Hepatic stellate cell (primary cell): ENCODE measurements at places on chromosomes 12 and 14.

GRCh38 chr12:132158677-132159554 is 14.7 kb downstream of the NOC4L start:
- no peak for DNase-seq

DNA sequence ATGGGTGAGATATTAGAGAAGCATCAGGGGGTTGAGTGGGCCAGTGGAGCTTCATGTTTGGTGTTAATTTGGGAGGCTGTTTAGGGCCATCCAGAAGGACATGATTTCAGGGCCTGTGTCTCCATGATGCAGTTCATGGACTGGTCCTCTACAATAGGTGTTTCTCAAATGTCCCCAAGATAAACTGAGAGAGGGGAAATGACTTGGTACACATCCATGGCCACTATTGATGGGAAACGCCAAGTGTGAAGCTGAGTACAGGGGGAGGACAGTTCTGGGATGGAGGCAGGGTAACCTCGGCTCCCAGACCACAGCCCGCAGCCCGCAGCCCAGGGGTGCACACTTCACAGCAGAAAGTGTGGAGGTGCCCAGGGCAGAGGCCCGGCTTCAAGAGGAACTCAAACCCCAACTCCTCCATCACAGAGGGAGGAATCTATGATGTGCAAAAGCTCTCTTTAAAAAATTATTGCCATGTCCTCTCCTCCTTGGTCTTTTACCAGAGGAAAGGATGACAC is 33.3 kb downstream of the CACNA2D4 start:
- DNase-seq = no peak

DNA sequence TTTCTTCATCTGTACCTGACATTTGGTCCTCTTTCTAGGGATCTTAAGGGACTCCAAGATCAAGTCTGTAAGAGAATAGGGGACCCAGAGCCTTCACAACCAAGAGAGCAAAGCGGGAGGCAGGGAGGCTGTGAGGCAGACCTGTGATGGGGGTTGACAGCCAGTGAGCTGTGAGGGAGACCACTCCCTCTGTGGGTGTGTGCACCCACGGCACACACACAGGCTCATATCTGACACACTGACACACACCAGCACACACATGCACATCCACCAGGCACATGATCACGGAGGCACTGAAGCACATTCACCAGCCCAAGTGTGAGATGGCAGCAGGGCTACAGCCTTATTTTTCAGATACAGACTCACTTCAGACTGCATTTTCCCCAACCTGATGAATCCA is 55.2 kb downstream of the SPTB start:
- no peak for DNase-seq

DNA sequence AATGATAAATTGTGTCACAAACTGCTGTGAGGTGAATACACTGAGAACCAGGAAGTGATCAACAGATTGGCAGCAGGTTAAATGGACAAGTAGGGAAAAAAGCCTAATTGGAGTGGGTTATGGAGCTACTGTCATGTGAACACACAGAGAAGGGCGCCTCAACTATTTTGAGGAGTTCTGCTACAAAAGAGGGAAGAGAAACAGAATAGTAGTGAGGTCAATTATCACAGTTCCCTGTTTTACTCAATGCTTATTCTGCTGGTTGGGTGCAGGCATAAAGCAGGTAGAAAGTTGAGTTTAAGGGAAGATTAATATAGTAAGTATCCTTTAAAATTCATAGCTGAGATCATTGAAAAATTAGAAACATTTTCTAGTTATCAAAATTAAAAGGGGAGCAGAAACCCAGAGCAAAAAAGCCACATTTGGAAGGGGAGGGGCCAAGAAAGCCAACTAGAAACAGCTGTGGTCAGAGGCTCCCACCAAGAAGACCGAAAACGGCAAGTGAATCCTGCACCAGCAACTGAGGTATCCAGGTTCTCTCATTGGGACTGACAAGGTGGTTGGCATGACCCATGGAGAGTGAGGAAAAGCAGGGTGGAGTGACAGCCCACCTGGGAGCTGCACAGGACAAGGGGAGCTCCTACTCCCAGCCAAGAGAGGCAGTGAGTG is 105.7 kb downstream of the ZC3H14 start:
- no peak for DNase-seq

- DNase-seq = no peak
Measured at GRCh38 chr14:101727611-101728366, 33.7 kb upstream of the PPP2R5C start.

- peak; percentile 33 for DNase-seq
Measured at GRCh38 chr14:36373982-36374673, 53.7 kb upstream of the MBIP start.

GRCh38 chr12:87428701-87429277 is 600.4 kb downstream of the C12orf50 start:
- DNase-seq = peak; percentile 6

- DNase-seq = no peak
Measured at GRCh38 chr12:75890141-75890540, 141.4 kb downstream of the PHLDA1 start.

DNA sequence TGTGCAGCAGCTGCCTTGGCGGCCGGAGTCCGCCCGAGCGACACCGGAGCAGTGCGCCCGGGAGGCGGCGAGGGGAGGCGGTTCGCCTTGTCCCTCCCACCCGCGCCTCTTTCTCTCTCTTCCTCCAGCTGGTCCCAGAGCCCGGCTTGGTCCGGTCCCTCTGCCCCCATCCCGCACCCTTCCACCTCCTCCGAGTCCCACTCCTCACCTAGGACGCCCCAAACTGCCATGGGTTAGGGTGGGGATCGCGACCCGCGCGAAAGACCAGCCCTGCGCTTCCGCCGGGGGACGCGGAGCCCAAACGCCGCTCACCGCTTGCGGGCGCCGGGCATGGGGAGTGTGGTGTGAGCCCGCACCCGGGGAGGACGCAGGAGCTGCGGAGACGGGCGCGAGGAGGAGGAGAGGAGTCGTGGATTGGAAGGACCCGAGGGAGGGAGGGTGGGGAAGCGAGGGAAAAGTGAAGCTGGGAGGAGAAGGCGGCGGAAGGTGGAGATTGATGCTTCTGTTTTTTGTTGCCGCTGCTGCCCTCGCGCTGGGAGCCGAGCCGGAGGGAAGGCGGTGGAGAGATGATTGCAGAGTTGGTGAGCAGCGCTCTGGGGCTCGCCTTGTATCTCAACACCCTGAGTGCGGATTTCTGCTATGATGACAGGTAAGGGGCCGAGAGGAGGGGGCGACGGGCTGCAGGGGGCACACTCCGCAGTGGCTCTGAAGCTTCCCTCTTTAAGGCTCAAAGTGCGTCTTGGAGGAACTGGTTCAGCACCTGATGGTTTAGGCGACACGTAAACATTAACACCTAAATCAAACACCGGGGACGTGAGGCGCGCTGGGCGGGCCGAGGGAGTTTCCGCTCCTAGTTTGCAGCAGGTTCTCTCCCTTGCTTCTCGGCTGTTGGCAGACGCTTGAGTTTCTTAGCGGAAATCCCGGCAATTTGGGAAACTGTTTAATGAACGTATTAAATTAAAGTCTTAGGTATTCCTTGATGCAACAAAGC is 610 bp downstream of the TMTC2 start:
- peak; percentile 18 for DNase-seq

GRCh38 chr12:123787466-123787865 is 25.4 kb downstream of the DNAH10 start:
- DNase-seq = no peak

DNA sequence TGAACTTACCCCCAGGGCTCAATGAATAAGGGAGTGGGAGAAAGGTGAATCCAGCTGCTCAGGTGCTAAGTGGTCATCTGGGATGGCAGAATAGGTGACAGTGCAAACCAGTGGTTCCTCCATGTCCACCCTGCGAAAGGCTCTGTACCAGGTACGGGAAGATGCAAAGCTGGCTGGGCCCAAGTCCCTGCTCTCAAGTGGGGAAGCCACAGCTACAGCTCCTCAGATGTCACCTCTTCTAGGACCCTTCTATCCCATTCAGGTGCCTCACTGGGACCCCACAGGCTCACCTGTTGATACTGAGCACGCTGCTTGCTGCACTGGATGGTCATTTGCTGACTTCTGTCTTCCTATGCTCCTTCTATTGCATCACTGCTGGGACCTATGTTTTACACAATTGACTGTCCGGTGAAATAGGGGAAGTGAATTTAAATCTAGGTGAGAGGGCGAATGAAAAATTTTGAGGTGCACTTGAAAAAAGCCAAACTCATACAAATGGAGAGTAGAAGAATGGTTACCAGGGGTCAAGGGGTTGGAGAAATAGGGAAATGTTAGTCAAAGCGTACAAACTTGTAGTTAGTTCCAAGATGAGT is 20.3 kb upstream of the PPP4R4 start:
- DNase-seq = no peak

DNA sequence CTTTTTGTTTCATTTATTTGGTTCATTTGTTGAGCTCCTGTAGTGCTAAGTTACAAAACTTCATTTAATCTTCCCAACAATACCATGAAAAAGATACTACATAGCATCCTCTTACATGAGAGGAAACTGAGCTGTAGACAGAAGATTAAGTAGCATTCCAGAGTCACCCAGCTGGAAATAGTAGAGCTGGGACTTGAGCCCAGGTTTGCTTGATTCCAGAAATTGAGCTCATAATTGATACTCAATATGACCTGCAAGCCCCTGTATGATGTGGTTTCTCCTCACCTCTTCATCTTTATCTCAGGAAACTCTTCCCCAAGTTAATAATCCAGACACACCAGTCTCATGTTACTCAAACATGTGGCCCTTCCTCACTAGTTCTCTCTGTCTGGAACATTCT is 87.0 kb upstream of the DAAM1 start:
- no peak for DNase-seq

GRCh38 chr12:13176256-13176655 is 20.3 kb upstream of the EMP1 start:
- DNase-seq = no peak

- peak; percentile 17 for DNase-seq
Measured at GRCh38 chr12:106527356-106527755, 55.4 kb upstream of the RFX4 start.

DNA sequence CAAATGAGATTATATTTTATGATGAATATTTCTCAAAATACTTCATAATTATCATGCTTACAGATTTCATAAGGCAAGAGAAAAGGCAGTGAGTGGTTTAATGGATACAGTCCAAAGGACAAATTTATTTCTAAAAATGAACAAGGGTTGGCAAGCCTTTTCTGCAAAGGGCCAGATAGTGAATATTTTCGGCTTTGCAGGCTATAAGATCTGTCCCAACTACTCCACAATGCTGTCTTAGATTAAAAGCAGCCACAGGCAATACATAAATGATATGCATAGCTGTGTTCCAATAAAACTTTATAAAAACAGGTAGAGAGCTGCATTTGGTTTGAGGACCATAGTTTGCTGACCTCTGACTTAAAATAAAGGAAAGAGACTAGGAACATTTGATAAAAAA is 42.9 kb upstream of the STK38L start:
- DNase-seq = no peak

- no peak for DNase-seq
Measured at GRCh38 chr12:31594681-31595080, 3.7 kb upstream of the DENND5B start.

GRCh38 chr12:130117701-130118100 is 44.6 kb upstream of the FZD10 start:
- no peak for DNase-seq

DNA sequence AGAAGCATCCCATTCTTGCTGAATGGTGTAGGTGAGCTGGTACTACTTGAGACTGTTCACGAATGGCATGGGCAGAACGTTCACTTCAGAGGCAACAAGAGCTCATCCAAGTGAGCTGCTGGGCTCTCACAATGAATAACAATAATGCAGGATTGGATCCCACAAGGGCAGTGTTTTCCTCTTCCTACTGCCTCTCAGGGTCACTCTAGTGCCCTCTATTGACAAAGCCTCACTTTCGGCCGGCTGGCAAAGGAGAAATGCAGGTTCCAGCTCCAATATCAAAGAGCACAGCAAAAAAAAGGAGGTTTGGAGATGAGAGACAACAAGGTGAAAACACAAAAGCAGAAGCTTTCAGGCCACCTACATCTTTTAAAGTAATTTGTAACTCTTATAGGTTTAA is 74.6 kb upstream of the MYF6 start:
- DNase-seq = no peak

DNA sequence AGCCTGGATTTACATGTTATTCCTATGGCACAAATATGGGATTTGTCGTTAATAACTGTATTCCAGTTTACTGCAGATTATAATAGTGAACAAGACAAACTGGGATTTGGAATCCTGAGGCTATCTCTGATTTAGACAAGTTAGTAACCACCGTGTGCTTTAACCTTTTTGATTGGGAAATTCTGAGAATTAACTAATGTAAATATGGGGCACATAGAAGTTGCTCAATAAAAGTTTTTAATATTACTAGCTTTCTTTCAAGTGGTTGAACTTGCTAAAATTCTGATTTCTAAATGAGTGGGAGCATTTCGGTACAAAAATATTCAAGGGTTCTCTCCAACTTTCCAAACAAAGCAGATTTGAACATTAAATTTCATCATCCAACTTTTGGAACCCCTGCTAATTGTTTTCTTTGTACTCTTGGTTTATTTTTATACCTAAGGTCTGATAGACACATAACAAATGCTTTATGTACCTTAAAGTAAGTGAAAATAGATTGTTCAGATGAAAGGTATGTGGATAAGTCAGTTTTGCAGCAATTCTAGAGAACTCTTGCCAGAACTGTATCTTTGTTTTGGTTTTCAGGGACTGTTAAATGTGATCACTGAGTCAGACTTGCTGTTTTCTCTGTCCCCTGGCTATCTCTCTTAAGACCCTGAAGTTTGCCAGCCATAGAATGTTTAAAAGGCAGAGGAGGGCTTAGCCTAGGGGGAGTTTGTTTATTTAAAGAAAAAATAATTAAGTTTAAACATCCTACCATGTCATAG is 57.5 kb downstream of the FRS2 start:
- peak; percentile 53 for DNase-seq

DNA sequence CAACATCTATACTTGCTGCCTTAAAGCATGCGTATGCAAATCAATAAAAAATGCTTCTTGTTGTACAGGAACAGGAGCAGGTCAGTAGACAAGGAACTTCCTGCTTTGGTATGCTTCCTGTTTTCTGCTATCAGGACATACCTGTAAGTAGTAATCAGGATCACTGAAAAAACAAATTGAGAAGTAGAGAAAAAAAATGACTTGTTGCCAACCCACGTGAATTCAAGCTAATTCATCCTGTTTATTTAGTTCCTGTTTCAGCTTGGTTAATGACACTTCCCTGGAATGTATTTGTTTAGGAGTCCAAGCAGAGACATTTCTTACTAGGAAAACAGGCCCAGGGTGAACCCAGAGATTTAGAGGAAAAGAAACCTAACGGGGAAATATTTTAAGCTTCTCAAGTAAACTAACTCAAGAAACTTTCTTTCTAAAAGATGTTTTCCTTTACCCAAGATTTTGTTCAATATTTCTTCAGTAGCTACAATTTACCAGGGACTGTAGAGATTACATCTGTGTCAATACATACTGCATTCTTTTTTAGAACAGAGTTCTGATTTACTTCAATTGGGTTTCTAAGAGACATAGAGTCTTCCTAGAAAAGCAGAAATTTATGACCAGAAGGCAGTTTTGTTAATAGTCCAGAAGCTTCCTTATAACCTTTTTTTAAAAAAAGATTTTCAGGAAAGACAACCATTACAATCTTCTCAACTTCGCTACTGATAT is 124.2 kb downstream of the PAWR start:
- peak; percentile 46 for DNase-seq

- peak; percentile 75 for DNase-seq
Measured at GRCh38 chr14:92486881-92487280, 26.7 kb upstream of the RIN3 start.
